Stimulated activated CD8-positive, alpha-beta memory T cell treated with anti-CD3 and anti-CD28 coated beads, Interleukin-7, amount 100 ng/mL, for 1 hour (primary cell): ENCODE measurements at places on chromosomes 16 and 17.

GRCh38 chr17:30137158-30137557, 20.5 kb downstream of the NSRP1 start:
- DNase-seq = no peak

DNA sequence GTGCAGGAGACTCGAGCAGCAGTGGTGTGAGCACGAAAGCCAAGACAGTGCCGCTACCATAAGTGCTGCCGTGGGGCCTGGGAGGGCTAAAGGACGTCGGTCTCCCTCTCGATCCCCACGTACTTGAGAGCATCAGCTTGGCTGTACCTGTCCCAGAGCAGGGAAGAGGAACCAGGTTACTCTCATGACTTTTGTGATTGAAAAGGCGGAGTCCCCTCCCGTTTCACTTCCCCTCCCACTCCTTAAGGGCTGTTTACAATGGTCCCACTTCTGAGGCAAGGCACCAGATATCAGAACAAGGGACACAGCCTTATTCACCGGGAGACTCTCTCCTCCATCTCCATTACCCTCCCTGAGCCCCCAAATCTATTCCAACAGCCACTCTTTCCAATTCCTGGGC, 20.1 kb downstream of the CNTNAP1 start:
- DNase-seq = no peak

GRCh38 chr17:39198186-39198566, 707 bp upstream of the CACNB1 start:
- DNase-seq = no peak

- no peak for DNase-seq
Observed at GRCh38 chr16:49478107-49478506, 104.5 kb downstream of the C16orf78 start.

DNA sequence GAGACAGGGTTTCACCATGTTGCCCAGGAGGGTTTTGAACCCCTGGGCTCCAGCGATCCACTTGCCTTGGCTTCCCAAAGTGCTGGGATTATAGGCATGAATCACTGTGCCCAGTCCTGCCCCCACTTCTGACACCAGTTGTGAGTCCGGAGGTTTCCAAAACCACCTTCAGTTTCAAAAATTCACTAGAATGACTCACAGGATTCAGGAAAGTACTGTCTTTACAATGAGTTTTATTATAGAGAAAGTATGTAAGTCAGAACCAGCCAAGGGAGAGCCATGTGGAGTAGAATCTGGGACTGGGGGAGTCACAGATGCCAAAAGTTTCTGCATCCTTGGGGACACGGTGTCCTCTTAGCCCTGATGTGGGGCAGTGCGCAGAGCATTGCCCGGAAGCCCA, 55.1 kb downstream of the PLD6 start:
- no peak for DNase-seq

- no peak for DNase-seq
Observed at GRCh38 chr16:15996432-15997109, 47.2 kb downstream of the ABCC1 start.

DNA sequence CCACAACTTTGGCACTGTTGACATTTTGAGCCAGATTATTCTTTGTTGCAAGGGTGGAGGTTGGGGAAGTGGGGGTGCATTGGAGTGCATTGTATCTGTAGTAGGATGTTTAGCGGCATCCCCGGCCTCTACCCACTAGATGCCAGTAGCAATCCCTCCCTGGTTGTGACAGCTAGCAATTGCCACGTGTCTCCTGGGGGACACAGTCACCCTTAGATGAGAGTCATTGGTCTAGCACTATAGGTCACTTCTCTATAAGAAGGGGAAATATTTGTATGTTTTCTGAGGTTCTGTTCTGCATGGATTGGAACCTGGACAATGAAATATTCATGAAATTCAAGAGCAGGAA, 32.4 kb downstream of the MSI2 start:
- DNase-seq = no peak

DNA sequence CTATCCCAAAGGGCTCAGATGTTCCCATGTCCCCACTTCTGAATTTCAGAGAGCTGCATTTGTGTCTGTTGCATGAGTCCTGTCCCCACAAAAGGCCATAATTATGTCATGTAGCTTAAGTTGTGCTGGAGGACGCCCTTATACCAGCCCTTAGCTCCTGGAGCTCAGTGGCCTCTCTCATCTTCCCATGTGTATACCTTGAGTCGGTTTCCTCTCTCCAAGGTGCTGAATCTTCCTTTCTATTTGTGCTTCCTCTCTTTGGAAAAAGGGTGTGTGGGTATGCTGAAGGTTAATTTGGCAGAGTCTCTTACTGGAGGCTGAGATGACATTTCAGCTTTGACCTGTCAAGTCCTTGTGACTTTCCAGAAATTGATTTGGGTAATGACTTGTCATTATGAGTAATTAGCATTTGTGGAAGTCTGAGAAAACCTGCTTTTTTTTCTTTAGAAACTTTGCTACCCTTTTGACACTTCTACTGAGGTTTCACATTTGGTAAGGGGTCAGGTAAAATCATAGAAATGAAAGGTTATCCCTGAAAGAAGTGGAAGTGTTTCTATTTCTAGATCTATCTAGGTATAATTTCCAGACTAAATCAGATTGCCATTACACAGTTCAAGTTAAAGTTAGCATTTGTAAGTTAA, 185.4 kb downstream of the ABCC12 start:
- DNase-seq = no peak

GRCh38 chr16:58022601-58023371, 2.8 kb upstream of the MMP15 start:
- DNase-seq = no peak

DNA sequence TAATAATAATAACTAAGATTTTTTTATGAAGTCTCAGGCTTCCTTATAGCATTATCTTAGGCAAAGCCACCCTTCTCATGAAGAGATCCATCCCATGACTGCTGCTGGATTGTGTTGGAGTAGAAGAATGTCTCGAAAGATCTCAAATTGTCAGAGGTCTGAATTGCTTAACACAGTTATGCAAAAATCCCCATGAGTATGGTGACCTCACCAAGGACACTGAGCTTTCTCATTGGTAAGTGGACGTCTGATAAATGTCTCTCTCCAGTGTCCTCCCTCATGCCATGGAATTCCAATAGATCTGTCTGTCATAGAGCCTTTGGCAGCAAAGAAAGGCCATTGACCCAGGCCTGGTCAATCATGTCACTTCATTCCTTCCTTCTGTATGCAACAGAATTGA, 264.5 kb downstream of the CDH11 start:
- no peak for DNase-seq

DNA sequence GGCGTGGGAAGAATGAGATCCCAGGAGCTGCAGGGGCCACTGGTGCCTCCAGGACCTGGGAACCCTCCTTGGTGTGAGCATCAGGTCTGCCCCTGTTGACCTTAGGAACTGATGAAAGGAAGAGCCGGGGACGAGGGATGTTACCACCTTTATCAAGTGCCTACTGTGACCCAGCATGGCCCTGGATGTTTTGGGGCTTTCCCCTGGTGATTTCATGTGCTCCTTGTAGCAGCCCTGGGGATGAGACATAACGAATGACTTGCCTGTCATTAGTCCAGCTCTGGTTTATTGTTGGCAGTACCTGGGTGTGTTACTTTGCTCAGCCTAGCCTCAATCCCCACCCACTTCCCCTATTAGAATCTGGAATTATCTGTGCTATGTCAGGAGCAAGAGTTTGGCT, 39.9 kb downstream of the WSCD1 start:
- no peak for DNase-seq

DNA sequence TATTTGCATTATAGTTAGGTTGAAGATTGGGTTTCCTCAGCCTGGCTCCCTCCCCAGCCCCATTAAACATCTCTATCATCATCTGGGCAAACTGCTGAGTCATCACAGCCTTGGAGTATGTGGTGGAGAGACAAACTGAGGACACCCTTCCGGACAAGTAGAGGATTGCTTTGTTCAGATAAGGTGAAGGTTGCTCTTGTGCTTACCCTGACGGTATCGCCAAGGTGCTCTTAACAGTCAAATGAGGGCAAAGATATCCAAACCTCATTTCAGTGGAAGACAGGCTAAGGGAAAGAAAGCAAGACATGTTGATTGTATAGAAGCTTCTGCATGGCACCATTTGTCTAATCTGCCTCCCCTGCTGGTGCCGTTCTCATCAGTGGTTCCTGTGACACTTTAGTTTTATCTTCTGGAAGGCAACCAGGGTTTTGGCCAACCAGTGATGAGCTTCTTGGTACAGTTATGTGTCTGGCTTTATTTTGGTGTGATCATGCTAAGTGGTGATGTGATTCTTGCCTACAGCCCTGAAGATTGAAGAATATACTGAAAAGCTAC, 56.9 kb upstream of the LGALS9 start:
- no peak for DNase-seq

DNA sequence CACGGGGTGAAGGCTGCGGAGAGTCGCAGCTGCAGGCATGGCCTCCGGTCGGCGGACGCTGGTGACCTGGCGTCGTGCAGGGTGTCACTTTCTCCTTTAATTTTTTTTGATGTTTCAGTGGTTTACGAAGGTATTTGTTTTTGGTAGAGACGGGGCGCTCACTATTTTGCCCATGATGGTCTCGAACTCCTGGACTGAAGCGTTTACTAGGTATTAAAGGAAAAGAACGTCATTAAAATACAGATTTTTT, 17.1 kb downstream of the ZNF213 start:
- no peak for DNase-seq

DNA sequence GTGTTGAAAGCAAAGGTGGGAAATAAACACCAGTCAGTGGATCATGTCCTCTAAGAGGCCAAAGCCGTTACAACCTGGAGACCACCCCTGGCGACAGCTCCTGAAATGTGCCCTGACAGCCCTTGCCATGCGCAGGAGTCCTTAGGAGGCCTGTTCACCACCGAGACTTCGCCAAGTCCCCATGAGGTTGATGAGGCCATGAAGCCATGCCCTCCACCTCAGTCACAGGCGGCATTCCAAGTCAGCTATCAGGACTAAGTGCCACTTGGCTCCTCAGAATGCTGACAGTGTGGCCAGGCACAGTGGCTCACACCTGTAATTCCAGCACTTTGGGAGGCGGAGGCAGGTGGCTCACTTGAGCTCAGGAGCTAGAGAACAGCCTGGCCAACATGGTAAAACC, 27.1 kb downstream of the ADAM11 start:
- DNase-seq = no peak

GRCh38 chr16:78992001-78992400, 608.5 kb downstream of the MAF start:
- no peak for DNase-seq

DNA sequence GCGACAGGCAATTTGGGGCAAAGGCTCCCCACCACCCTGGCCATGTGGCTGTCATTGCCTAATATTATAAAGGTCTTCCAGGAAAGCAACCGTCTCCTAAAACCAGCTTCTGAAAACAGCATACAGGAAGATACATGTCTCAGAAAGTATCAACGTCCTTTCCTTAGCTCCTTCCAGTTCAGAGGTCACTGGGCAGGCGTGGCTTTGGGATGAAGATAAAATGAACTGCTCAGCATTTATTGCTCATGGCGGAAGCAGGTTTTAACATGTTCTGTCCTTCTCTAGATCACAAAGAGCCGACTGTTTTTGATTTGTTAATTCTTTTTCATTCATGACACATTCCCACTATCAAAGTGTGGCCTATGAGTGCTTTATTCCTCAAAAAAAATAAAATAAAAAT, 8.0 kb downstream of the CFAP20 start:
- DNase-seq = no peak

DNA sequence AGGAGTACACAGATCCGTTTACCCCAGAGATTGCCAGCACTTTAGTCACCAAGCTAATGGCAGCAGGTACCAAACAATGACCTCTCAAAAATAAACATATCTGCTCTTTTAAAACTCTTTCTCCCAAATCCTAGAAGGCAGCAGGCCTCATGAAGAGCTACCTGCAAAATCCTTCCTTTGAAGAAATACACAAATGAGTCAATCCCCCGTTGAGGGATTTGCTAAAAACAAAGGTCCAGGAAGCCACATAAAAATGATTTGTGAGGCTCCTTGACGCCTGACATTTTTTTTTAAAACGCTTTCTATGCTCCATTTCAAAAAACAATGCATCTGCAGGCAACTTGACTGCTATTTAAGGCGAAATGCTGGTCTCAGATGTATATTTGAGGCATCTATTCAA, 58.2 kb downstream of the NACA2 start:
- DNase-seq = no peak

GRCh38 chr16:78434401-78434800, 334.9 kb downstream of the WWOX start:
- no peak for DNase-seq

DNA sequence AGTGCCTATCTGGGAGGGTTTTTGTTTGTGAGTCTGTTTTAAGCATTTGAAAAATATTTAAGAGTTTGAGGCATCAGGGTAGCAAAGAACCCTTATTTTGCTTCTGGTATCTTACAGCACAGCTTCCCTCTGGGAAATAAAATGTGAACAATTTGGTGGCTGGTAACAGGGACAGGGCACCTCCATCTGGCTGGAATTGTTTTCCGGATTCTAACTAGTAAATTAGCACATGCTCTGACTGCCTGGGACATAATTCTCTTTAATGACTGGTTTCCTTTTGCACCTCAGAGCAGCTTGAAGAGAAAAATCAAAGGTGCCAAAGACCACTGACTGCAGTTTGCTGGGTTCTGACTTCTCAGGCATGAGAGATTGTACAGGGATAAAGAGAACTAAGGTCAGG, 469.1 kb downstream of the GRIN2A start:
- no peak for DNase-seq

GRCh38 chr17:17343896-17344506, 40.8 kb downstream of the NT5M start:
- DNase-seq = no peak

GRCh38 chr16:9081158-9081557, 10.3 kb upstream of the HAPSTR1 start:
- no peak for DNase-seq

- no peak for DNase-seq
Observed at GRCh38 chr16:79811541-79811940, 211.0 kb upstream of the MAF start.

DNA sequence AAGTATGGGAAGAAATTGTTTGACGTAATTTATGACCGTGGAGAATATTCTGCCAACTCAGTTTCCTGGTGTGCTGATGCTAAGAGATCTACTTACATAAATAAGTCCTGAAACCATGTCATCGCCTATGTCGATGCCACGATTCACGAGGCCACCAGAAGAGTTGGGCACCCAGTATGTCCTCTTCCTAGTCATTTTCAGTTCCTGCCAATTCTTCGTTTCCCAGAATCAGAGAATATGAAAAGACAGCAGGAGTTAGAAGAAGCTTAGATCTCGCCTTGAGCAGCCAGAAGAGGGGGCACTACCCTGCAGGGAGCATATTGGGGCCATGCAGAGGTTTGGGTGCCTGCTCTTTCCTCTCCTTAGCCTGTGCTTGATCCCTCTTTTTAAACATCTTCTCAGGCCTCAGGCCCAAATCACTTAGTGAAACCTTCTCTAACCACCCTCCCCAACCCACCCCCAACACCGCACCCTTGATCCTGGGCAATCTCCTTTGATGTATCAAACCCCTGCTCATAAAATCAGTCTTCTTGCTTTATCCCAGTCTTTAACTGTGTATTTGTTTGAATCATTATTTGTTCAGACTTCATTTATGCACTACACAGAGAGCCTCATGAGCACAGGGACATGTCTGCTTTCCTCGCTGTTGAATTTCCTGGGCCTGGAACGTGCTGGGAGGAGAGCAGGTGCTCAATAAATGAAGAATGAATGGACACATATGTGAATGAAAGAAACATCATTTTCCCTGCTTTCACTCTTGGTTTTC, 12.2 kb upstream of the LONP2 start:
- DNase-seq = no peak
